Psoas muscle (tissue), 8 donors: ENCODE measurements at places on chromosomes 1 and 21. TPM values are rescaled to one million over a fixed set of nuclear protein-coding genes. Genes with fewer than 3 reads are reported as not detected.

GNL2 gene
- total RNA-seq, result 51.4 TPM

RPL22 gene
- 417 TPM for total RNA-seq

SON gene
- total RNA-seq, result 126 TPM

PTGFRN gene
- 8.1 TPM for total RNA-seq

FCN3 gene
- 7.3 TPM for total RNA-seq

KIF14 gene
- total RNA-seq, result 0.07 TPM

- no peak for DNase-seq
These were observed 67.7 kb downstream of the GDAP2 start for GRCh38 chr1:117861694-117862093.

GRCh38 chr21:27564684-27565301 lies 597.9 kb upstream of the ADAMTS5 start:
- DNase-seq, result no peak

- peak; percentile 57 for DNase-seq
These were observed 8.6 kb upstream of the ACTRT2 start for GRCh38 chr1:3012456-3013291.

DNA sequence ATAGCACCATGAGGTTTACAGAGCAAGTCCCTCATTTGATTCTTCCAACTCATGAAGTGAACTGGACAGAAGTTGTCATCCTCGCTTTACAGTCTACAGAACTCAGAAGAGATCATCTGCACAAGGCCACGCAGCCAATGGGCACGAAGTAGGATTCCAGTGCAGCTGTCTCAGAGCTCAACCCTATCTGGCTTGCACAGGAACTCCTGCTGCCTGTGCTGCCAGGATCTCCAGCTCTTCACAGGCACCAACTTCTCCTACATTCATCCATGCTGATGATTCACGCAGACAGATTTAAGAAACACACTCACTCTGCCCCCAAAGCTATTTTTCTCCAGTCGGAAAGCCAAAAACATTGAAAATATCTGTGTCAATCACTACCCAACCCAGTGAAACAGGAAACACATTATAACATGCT lies 157.0 kb downstream of the RERE start:
- peak; percentile 71 for DNase-seq

- DNase-seq, result no peak
These were observed 472.6 kb upstream of the DEPDC1 start for GRCh38 chr1:68969441-68969840.
